ENCODE measurements at places on chromosomes 3 and 15.

- DNase-seq = peak; percentile 33
Measured at GRCh38 chr3:138833899-138834595, 681 bp downstream of the PIK3CB start.

- DNase-seq = no peak
Measured at GRCh38 chr3:2927259-2927658, 182.9 kb downstream of the IL5RA start.

GRCh38 chr3:194744826-194745225, 59.1 kb downstream of the FAM43A start:
- no peak for DNase-seq

DNA sequence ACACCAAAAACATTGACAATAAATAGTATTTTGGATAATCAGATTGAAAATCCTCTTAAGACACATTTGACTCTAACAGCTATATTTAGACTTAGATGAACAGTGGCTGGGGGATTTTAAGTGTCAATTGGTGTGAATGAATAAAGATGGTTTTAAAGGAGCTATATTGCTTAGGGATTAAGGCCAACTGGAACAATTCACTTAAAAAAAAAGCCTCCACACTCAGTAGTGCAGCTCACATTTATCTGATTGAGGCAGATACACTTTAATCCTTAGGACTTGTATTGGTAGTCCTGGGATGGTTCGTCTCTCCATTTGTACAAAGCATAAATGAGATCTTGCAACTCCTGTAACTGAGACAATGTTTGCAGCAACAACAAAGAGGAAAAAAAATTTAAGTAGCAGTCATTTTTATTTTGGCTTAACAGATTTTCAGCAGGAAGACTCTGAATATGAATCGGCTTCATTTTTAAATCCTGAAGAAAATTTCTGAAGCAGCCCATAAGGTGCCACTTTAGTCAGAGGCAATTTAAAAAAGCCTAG, 112.0 kb downstream of the UACA start:
- DNase-seq = no peak

DNA sequence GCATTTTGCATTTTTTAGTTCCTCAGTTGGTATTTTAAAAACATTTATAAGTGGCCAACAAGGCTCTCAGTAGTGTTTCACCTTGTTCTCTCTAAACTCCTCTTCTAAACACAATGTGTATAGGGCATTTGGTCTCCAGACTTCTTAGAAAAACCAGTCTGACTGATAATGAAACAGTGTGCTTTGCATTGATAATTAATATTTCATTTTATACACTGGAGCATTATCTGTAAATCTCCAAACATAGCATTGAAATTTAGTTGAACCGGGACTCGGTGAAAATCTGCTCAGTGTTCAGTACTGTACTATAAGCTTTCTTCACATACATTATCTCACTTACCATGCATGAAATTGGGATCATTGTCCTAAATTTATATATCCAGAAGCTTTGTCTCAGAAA, 53.6 kb downstream of the SETD5 start:
- no peak for DNase-seq

Data from SIG-M5 (cell line).